ENCODE measurements at places on chromosomes 1 and 21.

DNA sequence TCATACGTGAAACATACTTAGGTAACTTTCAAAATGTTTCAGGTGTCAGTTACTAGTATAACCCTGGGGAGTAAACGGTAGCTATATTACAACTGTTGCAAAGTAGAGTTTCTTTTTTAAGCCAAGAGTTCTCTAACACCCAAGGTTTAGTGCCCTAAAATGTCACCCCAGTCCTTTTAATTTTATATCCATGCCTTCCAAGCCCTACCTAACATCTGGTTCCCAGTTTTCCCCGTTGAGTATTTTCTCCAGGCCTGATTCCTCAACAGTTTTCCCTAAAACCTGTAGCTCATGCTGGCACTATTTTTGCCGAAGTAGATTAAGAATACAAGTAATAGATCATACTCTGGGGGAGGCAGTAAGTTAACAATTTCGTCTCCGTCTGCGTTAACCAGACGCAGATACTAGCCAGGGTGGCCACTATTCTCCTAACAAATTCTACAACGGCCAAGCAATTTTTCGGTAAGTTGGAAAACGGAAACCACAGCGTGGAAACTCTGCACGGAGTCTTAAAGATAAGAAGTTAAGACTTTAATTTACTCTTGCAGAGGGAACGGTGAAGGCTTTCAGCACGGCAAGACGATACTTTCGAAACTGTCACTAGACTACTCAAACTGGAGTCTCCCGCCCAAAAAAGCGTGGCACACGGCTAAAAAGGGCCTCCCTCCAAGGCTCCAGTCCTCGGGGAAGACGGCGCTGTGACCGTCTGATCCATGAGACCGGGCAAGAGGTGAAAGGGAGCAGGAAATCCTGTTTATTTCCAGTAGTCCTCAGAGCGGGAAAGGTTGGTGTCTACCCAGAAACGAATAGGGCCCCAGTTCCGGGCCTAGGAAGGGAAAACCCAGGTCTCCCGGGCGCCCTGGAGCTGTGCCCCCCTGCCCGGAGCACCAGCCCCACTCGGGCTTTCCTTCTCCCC, 945 bp downstream of the SRSF4 start:
- DNase-seq: no peak

DNA sequence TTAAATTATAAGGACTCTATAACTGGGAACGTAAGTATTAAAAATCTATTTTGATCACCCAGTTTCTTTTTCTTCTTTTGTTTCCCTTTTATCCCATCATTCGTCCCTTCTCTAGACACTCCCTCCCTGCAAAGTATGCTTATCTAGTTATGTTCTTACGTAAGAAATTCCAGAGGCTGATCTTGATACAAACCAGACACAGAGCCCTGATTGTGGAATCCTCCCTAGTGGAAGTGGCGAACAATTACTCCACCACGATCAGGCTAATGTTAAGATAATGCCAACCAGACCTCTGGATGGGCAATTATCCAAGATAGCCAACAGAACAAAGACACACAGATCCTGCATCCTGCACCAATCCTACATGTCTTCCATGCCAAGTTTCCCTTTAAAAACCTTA, 1557.4 kb downstream of the PLA2G4A start:
- DNase-seq: no peak

DNA sequence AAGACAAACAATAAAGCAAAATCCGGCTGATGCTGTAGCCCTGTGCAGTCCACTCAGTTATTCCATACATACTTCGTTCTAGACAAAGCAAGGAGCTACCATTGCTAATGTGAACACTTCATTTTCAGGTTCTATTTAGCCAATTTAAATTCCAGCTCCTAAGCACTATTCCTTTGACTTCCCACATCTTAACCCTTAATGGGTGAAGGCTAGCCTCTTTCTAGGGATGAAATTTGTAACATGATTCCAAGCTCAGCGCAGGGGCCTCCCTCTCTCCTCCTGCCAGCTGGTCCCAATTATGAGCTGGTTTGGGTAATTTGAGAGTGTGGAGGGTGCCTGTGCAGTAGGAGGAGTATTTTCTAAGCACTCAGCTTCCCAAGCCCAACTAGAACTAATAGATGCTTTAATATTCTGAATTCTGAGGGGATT, 53.9 kb upstream of the PTGFRN start:
- no peak for DNase-seq

GRCh38 chr21:15278279-15278678, 213.5 kb upstream of the NRIP1 start:
- DNase-seq: no peak

DNA sequence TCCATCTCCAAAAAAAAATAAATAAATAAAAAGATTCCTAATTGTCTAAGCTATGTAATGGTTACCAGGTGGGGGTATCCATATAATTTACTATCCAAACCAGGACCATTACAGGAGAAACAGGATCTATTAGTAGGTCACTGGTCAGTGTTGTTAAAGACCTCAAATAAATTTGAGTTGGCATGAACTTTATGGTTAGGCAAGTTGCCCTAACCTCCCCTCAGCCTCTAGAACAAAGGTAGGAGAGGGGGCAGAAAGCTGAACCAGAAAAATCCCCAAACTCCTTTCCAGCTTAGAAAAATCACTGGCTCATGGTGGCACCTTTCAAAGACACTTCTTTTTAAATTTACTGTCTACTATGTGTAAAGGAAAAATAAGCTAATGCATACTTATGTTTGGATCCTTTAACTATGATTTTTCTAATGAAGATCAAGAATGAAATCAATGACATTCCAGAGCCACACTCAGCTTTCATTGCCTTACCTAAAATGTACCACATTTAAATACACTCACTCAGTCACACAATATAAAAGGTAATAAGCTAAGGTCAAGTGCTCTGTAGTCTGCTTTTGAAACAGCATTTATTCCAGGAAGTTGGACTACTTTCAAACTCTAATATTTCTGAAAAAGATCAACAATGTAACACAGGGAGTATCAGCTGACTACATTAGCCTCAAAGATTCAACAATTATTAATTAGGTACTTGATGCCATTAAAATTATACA, 13.8 kb downstream of the EIF4G3 start:
- DNase-seq: no peak

DNA sequence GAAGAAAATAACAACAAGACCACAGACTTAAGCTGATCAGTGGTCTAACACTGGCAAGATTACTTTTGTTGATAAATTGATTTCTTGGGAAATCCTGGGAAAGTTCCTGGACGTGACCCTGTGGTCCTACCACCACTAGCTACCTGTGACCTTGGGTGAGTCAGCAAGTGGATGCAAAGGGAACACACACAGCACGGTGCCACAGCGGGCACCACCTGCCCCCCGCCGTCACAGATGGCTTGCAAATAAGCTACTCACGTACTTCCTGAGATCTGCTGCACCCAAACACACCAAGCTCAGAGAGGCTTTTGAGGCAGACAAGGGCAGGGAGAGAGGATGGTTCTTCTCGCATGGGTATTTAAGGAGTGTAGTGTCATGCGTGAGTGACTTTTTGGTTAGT, 12.7 kb downstream of the CFAP298 start:
- DNase-seq: no peak

- DNase-seq: no peak
Observed at GRCh38 chr1:110631836-110632620, 25.9 kb upstream of the KCNA2 start.

All from central memory CD8-positive, alpha-beta T cell (primary cell).